ENCODE measurements at places on chromosomes 7 and 10. TPM values are rescaled to one million over a fixed set of nuclear protein-coding genes. Genes with fewer than 3 reads are reported as not detected.

DNA sequence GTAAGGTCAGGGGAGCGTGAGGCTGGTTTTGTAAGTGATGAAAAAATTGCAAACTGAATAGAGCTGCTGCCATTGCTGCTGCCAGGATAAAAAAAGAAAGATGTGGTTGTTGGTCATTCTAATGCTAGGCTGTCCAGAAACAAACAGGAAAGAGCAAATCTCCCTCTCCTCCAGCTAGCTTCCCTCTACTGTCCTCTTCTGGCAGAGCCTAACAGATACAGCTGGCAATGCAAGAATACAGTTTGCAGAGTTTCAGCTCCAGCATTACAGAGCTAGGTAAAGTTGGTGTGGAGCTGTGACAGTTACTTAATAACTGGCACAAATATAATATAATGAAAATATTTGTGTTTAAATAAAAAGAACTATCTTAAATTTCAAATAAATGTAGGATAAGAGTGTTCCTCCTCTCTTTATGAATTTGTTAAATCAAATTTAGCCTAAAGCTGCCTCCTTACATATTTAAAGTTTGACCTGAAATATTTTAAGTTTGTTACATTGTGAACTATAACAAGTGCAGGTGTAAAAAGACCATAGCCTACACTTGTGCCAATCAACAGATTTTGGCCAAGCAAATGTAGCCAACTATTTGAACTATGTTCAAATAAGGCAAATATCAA is 407.7 kb downstream of the SH2D4B start:
- DNase-seq, result peak; percentile 18

GRCh38 chr7:1087952-1088920 is at the start of gene GPER1:
Gene GPER1, plus strand, starts transcription at chr7:1088113. Its CDS starts 3,616 bp downstream, at chr7:1091729.
- peak; percentile 79 for DNase-seq

GRCh38 chr10:114544045-114544659 is 113.9 kb downstream of the ABLIM1 start:
- DNase-seq, result no peak

DNA sequence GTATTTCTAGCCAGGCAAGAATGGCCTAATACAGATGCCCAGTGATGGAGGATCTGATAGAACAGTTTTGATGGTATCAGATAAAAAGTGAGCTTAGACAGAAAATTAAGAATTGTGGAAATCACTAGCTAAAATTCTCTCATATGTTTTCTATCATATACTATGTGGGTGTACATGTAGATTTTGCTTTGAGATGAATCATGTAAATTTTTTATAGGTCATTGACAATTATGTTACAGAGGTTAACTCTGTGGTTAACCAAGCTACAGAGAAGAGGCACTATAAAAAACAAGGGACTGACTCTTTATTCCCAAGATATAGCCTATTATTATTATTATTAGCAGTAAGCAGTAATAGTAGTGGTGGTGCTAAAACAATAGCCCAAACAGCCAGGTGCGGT is 156.5 kb downstream of the ITGA8 start:
- no peak for DNase-seq

GRCh38 chr7:70455925-70456324 is 676.0 kb upstream of the GALNT17 start:
- DNase-seq, result no peak

GRCh38 chr7:140685407-140686087 is 11.0 kb upstream of the NDUFB2 start:
- no peak for DNase-seq

LGI1 gene
- polyA plus RNA-seq, result 55.2 TPM

GIMAP1 gene
- polyA plus RNA-seq, result 2.5 TPM

PSMG3 gene
- polyA plus RNA-seq, result 27.4 TPM

Measured in muscle of back (tissue), 13 donors.